ENCODE measurements at places on chromosomes 11 and 22. TPM values are rescaled to one million over a fixed set of nuclear protein-coding genes. Genes with fewer than 3 reads are reported as not detected.

GRCh38 chr22:35051013-35051535 is 14.9 kb upstream of the ISX start:
- H3K27me3 ChIP-seq, result no peaks in the 10 kb centered on the region
- H3K27ac ChIP-seq, result no peak overlapping the region
- H3K4me1 ChIP-seq, result no peaks in the 10 kb centered on the region
- no peak overlapping the region for H3K4me3 ChIP-seq

- no peaks in the 10 kb centered on the region for H3K4me1 ChIP-seq
- H3K27ac ChIP-seq, result no peak overlapping the region
- no peaks in the 10 kb centered on the region for H3K36me3 ChIP-seq
Measured at GRCh38 chr11:40597546-40598113, 861.8 kb downstream of the LRRC4C start.

DNA sequence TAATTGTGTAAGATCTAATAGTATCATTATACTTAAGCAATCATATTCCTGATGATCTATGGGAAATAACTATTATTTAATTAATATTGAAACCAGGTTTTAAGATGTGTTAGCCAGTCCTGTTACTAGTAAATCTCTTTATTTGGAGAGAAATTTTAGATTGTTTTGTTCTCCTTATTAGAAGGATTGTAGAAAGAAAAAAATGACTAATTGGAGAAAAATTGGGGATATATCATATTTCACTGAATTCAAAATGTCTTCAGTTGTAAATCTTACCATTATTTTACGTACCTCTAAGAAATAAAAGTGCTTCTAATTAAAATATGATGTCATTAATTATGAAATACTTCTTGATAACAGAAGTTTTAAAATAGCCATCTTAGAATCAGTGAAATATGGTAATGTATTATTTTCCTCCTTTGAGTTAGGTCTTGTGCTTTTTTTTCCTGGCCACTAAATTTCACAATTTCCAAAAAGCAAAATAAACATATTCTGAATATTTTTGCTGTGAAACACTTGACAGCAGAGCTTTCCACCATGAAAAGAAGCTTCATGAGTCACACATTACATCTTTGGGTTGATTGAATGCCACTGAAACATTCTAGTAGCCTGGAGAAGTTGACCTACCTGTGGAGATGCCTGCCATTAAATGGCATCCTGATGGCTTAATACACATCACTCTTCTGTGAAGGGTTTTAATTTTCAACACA is 6.4 kb downstream of the BIRC3 start:
- DNase-seq, result no peak
- H3K27me3 ChIP-seq, result no peaks in the 10 kb centered on the region
- H3K27ac ChIP-seq, result no peak overlapping the region
- peaks cover 33% of the 10 kb centered on the region for H3K36me3 ChIP-seq
- H3K4me3 ChIP-seq, result no peak overlapping the region

GRCh38 chr11:95556342-95557163 is 233.0 kb downstream of the FAM76B start:
- no peaks in the 10 kb centered on the region for H3K36me3 ChIP-seq
- H3K27ac ChIP-seq, result no peak overlapping the region
- no peaks in the 10 kb centered on the region for H3K27me3 ChIP-seq
- no peaks in the 10 kb centered on the region for H3K4me1 ChIP-seq
- H3K4me3 ChIP-seq, result no peak overlapping the region
- DNase-seq, result no peak

DNA sequence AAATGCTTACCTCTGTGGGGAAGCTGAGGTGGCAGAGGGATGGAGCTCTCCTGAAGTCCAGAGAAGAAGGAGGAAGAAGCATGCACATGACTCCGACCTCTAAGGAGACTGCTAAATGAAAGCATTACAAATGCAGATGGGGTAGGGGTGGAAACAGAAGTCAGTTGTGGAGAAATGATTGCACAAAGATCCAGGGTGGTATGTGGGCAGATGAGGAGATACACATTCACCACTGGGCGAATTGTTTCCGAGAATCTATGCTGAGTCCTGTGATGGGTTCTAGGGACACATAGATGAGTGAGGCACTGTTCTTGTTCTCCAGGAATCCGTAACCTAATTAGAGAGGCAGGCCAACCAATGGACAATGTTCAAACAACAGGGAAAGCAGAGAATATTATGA is 188.9 kb upstream of the ZBED5 start:
- no peak for DNase-seq
- no peaks in the 10 kb centered on the region for H3K36me3 ChIP-seq
- no peaks in the 10 kb centered on the region for H3K27me3 ChIP-seq
- H3K27ac ChIP-seq, result no peak overlapping the region
- no peaks in the 10 kb centered on the region for H3K4me1 ChIP-seq

DNA sequence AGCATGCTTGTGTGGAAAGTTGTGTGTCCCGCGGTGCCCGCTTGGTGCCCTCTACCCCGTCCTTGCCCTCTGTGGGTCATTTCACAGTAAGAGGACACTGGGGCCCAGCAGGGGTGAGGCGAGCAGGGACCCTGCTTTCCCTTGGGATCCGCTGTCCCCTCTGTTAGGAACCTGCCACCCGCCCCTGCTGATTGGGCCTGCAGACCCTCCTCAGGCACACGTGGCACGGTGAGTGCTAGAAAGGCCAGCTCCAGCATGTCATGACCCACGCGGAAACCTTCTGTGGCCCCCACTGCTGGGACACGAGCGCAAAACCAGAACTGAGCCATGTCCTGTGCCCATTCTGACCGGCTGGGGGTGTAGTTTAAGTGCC is 353.1 kb downstream of the TBC1D22A start:
- no peak for DNase-seq
- no peaks in the 10 kb centered on the region for H3K27me3 ChIP-seq
- H3K4me1 ChIP-seq, result no peaks in the 10 kb centered on the region

GRCh38 chr22:31378123-31378522 is 21.3 kb upstream of the DRG1 start:
- no peaks in the 10 kb centered on the region for H3K27me3 ChIP-seq
- no peaks in the 10 kb centered on the region for H3K4me1 ChIP-seq
- H3K27ac ChIP-seq, result no peak overlapping the region
- H3K36me3 ChIP-seq, result no peaks in the 10 kb centered on the region
- no peak for DNase-seq

SCUBE1 gene
- total RNA-seq, result 0.07 TPM

SLC22A12 gene
- total RNA-seq, result not detected

Measured in CD8-positive, alpha-beta memory T cell (primary cell).